Cardiac muscle cell (in vitro differentiated cells and primary cell): ENCODE measurements at places on chromosomes 6 and 20. TPM values are rescaled to one million over a fixed set of nuclear protein-coding genes. Genes with fewer than 3 reads are reported as not detected.
A peak's percentile ranks its signal among the peaks of the same experiment; 100 is the strongest.

- DNase-seq = no peak
Observed at GRCh38 chr6:6470123-6470522, 118.4 kb upstream of the LY86 start.

GRCh38 chr6:131023834-131024504 is 39.1 kb downstream of the EPB41L2 start:
- DNase-seq = no peak

- DNase-seq = peak; percentile 78
Observed at GRCh38 chr6:36577301-36577700, 16.9 kb upstream of the SRSF3 start.

GRCh38 chr6:43125119-43125518 is 46.0 kb upstream of the SRF start:
- DNase-seq = peak; percentile 68

- DNase-seq = peak; percentile 34
Observed at GRCh38 chr6:45415315-45415714, 37.6 kb upstream of the SUPT3H start.

Gene MLIP
- polyA plus RNA-seq = 42.2 and 68.9 TPM in 2 replicates
